ENCODE measurements at places on chromosomes 7 and 10.
A peak's percentile ranks its signal among the peaks of the same experiment; 100 is the strongest.

DNA sequence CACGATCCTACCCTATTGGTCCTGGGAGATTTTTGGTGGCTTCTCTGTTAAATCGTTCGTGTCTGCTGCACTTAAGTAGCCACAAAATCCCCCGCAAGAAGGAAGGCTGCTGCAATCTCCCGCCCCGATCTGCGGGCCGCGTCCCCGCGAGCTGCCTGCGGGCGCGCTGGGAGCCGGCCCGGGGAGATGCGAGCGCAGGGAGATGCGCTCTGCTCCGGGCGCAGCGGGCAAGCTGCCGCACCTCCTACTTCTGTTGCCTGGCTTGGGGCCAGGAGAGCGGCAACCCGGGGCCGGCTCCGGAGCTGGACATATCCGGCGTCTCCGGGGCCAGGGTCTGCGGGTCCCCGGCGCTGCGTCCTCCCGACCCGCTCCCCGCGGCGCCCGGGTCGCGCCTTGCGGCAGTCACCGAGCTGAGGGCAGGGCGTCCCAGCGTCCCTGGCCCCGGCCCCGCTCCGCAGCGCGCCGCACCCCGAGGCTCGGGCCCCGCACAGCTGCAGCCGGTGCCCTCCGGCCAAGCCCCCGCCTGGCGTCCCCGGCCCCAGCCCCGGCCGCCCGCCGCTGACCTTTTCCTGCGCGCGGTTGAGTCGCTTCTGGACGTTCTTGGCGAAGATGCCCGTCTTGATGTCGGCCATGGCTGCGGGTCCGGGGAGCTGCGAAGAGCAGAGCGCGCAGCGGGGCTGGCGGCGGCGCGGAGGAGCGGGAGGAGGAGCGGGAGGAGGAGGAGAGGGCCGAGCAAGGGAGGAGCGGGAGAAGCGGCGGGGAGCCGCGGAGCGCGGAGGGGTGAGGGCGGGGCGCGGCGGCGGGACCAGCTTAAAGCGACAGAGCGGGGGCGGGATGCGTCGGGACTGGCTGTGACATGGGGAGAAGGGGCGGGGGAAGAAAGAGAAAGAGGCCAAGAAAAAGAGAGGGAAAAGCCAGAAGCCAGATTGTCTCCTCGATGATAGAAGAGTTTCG is at the start of gene AMPH:
TSS of gene AMPH (minus strand) at position 654 of the 954 bp plus-strand sequence. CDS start at position 632, 22 bp downstream.
- DNase-seq, result peak; percentile 32

DNA sequence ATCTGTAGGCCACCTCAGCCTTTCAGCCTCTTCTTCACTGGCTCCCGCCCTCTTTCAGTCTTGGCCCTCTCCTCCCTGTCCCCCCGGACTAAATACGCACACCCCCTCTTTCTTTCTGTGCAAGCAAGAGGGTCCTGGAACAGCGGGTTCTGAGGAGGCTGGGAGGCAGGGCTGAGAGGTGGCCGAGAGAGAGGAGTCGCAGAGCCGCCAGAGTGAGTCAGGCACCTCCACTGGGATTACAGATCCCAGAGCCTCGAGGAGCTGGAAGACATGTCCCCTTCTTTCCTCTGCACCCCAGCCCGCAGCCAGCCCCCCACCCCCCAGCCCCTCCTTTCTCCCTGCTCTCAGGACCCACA is 182 bp downstream of the CCDC136 start:
- no peak for DNase-seq

DNA sequence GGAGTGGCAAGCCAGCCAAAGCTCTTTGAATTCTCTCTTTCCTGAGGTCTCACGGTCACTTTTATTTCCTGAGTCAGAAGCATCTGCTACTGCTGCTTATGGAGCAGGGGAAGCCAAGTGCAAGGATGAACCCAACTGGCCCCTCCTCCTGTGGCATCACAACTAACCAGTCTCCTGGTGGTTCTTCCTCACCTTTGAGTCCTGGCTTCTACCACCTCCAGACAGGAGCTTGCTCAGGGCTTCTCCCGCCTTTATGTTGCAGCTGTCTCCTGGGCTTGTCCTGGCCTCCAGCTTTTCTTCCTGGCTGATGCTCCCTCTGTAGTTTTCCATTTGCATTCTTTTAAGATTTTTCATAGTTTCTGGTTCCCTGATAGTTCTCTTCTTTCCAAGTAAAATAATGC is 349.7 kb upstream of the NRP1 start:
- no peak for DNase-seq

DNA sequence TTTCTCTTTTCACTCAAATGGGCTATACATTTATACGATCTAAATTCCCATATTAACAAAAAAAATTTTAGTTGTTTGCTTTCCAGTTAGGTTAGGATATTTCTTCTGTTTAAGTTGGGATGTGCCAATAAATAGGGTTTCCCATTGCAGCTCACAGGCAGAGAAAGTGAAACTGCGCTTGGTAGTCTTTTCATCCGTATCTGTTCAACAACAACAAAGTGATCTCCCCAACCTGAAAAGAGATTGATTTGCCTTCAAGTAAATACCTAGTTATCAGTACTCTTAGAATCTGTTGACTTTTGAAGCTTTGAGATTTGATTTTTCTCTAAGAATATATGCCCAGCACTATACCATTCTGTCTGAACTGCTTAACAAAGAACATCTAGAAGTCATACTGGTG is 143.4 kb downstream of the DYNC1I1 start:
- no peak for DNase-seq

DNA sequence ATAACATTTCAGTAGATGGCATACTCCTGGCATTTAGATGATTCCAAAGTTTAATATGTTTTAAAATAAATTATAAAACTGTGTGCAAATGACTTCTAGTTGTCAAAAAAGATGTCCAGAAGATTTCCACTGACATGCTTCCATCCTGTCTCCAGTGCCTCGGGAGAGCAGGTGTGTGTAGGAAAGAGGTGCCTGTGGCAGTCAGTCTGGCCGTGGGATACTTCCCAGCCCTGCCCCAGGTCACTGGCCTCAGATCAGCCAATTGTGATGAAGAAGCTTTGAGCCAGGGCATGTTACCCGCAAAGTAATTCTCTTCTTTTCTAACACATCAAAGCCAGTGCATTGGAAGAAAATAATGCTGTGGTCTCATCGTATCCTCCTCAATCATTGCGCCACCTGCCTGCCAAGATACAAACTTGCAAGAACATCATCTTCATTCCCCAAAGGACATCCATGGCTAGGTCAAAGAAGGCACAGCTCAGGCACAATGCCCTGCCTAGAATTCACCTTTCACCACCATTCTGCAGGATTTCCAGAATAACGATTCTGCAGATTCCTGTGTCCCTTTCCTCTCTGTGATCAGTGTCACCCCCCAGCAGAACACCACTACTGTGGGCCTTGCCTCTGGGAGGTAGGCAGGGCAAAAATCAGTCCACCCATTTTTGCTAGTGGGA is 6.3 kb upstream of the KCNMA1 start:
- DNase-seq, result peak; percentile 84

GRCh38 chr10:73991884-73992245 is 6.1 kb upstream of the VCL start:
- peak; percentile 96 for DNase-seq

- DNase-seq, result peak; percentile 98
These were observed 29.2 kb downstream of the SORBS1 start for GRCh38 chr10:95531994-95532399.

DNA sequence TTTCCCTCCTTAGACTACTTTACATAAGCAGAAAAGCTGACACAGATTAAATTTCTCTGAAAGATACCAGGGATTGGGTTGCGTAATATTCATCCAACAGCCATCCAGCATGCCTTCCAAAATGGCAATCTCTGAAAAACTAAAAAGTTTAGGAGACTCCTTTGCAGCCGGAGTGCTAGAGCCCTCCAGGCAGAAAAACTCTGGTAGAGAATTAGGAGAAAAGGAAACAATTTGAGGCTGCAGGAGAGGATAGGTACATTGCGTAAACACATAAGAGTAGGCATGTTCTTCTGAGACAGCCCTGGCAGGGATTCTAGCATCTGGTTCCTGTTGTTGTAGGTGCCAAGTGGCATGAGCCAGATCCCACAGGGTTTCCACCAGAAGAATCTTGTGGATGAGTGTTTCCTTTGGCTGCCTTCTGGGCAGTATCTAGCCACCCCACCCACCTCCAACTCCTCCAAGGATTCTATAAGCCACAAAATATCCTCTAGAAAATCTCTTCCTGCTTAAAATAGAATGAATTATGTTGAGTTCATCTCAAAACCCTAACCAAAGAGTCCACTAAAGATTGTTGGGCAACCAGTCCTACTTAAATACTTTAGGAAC is 402.4 kb downstream of the HGF start:
- DNase-seq, result peak; percentile 7

DNA sequence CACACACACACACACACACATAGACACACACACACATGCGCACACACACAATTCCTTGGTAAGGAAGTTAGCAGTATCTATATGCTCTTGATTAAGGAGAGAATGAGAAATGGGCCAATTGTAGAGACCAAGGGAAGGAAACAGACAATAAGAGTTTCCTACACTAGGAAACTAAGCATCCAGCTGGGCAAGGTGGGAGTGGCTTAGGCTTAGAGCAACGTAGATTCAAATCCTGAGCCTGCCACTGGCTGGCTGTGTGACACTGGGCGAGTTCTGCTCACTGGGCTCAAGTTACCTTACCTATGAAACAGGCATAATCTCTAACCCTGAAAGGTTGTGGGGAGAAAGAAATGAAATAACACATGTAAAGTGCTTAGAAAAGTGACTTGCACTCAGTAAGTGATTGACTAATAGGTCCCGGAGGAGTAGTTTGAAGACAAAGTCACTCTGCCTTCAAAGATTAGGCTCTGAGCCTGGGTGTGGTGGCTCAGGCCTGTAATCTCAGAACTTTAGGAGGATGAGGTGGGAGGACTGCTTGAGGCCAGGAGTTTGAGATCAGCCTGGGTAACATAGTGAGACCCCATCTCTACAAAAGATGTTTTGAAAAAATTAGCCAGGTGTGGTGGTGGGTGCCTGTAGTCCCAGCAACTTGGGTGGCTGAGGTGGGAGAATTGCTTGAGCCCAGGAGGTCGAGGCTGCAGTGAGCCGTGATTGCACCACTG is 701.4 kb downstream of the PARD3 start:
- no peak for DNase-seq

DNA sequence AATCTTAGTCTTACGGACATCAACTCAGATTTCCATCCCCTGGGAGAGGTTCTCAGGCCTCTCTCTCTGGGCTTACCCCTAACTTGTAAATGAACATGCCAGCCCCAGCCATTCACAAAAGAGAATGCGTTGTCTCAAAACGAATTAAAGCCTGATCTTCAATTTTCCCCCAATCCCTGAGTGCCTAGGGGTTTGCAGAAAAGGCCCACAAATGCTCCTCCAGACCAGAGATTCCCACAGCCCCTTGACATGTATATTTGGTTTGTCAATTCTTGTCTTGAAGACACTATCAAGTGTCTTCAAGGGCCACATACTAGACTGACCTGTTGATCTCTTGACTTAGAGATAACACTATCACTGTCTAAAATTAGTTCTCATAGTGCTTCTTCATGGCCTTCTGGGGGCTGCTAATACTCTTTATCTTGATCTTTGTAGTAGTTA is 11.9 kb upstream of the HOXA13 start:
- DNase-seq, result no peak

DNA sequence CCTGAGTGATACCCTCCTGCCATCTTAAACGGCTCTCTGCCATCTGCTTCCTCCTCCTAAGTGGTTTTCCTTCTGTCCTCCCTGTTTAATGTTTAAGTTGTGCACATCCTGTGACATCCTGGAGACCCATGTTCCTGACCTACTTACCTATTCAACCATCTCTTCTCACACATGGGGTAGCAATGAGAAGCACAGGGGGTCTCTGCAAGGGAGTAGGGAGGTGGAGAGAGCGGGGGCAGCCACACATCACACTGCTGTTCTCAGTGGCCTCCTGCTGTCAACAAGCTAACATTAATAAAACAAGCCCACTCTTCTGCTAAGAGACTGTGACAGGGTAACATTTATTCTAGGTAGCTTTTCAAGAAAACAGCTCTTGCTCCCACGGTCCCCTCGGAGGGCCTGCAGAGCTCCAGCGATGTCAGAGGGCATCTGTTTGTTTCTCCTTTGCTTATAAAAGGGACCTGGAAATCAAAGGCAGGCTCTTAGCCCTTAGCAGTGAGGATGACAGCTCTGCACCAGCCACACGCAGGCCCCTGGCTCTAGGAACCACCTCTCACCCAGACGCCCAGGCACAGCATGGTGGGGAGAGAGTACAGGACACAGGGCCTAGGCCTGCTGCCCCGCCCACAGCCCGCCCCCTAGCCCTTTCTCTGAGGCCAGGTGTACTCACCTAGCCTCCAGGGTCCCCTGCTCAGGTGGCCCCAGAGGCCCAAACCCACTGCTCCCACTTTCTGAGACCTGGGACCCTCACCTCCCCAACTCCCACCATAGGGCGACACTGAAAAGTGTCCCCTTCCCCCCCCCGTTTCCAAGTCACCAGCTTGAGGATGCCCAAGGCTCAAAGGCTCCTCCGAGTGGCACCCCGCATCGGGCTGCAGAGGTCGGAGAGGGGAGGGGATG is 943 bp upstream of the SLC18A2 start:
- DNase-seq, result no peak

DNA sequence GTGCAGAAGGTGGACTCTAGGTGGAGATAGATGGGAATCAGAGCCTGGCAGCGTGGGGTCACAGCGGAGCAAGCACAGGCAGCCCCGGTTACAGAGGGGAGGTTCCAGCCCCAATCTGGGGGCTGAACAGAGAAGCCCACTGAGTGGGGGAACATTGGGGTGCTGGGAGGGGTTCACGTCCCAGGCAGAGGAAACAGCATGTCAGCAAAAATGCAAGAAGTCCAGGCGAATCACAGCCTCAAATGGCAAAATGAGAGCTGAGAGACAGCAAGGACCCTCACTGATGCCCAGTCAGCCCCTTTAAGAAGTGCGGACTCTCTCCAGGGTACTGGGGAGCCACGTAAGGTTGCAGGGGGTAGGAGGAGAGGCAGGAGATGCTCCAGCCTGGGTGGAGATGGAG is 62.0 kb downstream of the ELFN1 start:
- no peak for DNase-seq

DNA sequence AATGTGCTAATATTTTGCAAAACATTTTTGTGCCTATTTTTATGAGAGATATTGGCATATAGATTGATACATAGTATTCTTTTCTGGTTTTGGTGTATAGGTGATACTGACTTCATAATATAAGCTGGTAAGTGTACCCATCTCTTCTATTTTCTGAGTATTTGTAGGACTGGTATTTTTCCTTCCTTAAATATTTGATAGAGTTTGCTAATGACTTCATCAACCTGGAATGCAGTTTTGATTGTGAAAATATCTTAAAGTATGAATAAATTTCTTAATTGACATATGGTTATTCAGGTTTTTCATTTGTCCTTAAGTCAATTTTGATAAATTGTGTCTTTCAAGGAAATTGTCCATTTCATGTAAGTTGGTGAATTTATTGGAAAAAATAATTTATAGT is 6.1 kb upstream of the SCRN1 start:
- no peak for DNase-seq

- DNase-seq, result no peak
These were observed 20.2 kb downstream of the GNAI1 start for GRCh38 chr7:80154656-80155333.

DNA sequence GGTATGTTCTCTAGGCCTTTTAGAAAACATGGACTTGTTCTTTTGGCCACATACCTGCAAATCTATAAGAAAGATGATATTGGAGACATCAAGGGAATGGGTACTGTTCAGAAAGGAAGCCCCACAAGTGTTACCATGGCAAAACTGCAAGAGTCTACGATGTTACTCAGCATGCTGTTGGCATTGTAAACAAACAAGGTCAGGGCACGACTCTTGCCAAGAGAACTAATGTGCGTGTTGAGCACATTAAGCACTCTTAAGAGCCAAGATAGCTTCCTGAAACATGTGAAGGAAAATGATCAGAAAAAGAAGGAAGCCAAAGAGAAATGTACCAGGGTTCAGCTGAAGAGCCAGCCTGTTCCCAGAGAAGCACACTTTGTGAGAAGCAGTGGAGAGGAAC is 37.1 kb downstream of the SDK1 start:
- DNase-seq, result no peak

- DNase-seq, result peak; percentile 74
These were observed 43.1 kb downstream of the MBL2 start for GRCh38 chr10:52729271-52730104.
